ENCODE measurements at places on chromosomes 1 and 21. TPM values are rescaled to one million over a fixed set of nuclear protein-coding genes. Genes with fewer than 3 reads are reported as not detected.

DNA sequence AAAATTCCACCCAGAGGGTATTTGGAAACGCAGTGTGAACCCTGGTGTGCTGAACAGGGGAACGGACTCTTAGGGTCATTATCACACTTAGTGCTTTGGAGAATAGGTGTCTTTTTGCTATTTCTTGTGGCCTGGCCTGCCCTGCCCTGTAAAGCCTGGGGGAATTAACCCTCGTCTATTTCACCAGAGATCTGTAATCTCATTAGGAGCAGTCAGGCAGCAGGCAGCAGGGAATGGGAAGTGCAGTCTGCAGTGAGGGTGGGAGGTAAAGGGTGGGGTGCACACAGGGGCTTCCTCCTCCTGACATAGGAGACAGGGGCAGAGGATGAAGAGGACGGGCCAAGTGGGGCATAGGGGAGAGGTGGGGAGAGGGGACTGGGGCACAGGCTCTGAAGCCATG lies 1.1 kb upstream of the SLC1A7 start:
- no peak for DNase-seq

DNA sequence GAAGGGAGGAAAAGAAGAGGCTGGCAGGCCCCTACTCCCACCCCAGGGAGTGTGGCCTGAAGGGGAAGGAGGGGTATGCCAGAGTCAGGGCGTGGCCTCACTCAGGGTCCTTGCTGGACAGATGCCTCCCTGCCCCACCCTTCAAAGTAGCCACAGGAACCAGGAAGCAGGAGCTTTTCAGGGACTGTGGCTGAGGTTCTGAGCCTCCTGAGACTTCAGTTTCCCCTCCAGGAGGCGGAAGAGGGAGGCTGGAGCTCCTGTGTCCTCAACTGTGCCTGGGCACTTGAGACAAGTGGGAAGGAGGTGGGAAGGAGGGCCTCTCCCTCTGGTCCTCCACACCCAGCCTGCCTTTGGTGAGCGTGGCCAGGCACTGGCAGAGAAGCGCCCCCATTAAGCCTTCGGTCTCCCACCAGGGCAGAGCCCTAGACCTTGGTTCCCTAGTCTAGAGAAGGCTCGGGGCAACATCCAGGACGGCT lies 5.3 kb downstream of the CELSR2 start:
- no peak for DNase-seq

GRCh38 chr1:7695497-7696117 lies 75.5 kb upstream of the VAMP3 start:
- DNase-seq: no peak

MX2 gene
- total RNA-seq: not detected

GLIS1 gene
- total RNA-seq: not detected

GRCh38 chr1:12173631-12174121 lies 6.9 kb downstream of the TNFRSF1B start:
- no peak for DNase-seq

DNA sequence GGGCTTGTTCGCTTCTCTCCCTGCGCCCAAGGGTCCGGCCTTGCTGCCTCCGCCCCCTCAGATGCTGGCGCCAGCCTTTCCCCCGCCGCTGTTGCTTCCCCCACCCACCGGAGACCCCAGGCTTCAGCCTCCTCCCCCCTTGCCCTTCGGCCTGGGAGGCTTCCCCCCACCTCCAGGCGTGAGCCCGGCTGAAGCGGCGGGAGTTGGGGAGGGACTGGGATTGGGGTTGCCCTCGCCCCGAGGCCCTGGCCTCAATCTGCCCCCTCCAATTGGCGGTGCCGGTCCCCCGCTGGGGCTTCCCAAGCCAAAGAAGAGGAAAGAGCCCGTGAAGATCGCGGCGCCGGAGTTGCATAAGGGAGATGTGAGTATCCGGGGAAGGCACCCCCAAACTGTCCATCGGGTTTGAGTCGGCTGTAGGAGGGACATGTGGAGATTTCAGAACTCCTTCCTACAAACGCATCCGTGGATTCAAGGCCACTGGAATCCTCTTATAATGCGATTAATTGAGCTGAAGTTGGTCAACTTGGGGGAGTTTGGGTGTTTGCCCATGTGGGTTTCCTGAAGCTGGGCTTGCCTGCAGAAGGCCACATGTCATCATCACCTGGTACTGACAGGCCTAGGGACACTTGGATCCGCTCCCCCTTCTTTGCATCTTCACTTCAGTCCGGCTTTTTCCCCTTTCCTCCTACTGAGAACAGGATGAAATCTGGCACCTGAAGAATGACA lies 707 bp downstream of the PRCC start:
- DNase-seq: no peak

Data from neural crest cell (in vitro differentiated cells).